Left ventricle myocardium inferior (tissue), 1 donor: ENCODE measurements at places on chromosomes 6 and 20. TPM values are rescaled to one million over a fixed set of nuclear protein-coding genes. Genes with fewer than 3 reads are reported as not detected.

DNA sequence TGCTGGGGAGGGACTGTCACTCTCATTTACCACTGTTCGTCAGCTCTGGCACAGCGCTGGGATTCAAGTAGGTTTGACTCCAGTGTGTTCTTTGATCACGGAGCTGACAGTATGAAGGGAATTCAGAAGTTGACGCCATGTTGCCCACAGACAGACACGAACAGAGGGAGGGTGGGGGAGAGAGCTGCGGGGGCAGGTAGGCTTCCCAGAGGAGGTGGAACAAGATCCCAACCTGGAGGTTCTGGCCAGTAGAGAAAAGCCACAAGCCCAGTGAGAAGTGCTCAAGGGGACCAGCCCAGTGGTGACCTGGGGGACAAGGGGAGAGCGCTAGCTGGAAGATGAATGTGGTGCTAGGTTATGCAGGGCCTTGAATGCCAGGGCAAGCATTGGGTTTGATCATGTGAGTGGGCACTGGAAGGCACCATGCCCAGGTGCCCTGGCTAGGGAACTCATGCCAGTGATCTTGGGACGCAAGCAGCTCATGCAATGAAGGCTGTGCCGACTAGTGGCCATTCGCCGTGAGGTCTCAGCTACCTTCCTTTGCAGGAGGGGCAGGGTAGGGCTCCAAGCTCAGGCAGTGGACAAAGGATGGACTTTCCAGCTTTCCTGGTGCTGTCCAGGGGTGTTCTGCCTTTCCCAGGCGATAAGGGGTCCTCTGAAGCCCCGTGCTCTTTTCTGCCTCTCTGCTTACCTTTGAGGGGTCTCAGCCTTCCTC lies 50.4 kb upstream of the APCDD1L start:
- H3K27me3 ChIP-seq, result peaks cover 33% of the 10 kb centered on the region
- H3K27ac ChIP-seq, result no peak overlapping the region
- H3K36me3 ChIP-seq, result no peaks in the 10 kb centered on the region

SMOC2 gene
- total RNA-seq, result 14.4 TPM

CST7 gene
- 0.66 TPM for total RNA-seq

DNA sequence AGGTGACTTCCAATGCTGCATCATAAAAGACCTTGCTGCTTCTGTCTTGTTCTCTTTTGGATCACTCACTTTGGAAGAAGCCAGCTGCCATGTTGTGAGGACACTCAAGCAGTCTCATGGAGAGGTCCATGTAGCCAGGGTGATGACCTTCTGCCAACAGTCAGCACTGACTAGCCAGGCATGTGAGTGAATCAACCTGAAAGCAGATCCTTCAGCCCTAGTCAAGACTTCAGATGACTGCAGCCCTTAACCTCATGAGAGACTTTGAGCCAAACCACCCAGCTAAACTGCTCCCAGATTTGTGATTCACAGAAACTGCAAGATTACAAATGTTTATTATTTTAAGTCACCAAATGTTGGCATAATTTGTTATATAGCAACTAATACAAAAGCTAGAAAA lies 86.0 kb upstream of the IYD start:
- H3K4me1 ChIP-seq, result no peaks in the 10 kb centered on the region
- H3K4me3 ChIP-seq, result no peak overlapping the region
- no peak overlapping the region for H3K27ac ChIP-seq

DNA sequence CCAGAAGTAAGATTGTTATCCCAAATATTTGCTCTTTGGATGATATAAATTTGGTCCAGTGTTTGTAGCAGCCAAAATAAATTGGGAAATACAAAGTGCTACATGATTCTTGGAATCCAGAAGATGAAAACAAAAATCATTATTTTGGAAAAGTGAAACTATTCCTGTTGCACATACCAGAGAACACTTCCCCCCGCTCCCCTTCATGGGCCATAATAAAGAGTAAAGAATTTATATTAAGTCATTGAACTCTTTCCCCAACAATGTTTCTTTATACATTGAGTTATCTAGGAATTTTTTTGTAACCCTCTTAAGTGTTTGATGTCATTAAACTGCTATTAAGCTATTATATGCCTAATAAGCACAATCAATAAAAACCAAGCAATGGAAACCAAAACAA lies 490.4 kb upstream of the HS3ST5 start:
- no peaks in the 10 kb centered on the region for H3K4me1 ChIP-seq
- H3K4me3 ChIP-seq, result no peak overlapping the region
- H3K27ac ChIP-seq, result no peak overlapping the region
- no peaks in the 10 kb centered on the region for H3K27me3 ChIP-seq
- DNase-seq, result no peak

DNA sequence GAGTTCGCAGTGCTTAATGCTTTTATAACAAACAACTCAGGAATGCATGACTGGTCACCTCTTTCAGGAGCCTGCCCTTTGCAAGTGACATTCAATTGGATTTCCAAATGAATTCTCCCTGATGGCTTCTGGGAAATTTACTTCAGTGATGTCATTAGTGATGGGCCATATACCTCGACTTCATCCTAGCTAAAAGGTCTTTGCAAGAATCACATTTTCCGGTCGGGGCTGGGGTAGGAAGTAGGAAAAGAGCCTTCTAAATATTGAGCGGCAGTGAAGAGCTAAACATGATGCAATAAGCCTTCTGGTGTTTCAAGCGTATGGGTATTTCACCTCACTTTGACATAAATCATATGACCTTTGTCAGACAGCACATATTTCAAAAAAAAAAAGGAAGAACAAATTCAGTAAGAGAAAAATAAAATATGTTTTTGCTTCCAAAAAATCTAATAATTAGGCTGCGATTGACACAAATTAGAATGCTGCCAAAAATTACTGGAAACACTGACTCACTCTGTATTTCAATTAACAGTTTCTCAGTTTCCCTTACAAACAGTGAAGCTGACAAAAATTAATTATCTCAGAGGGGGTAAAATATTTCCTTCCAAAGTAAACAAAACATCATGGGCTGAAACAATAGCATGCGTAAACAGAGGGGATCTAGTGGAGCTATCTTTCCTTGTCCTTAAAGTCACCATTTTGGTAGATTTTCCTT lies 39.8 kb downstream of the ADTRP start:
- no peaks in the 10 kb centered on the region for H3K36me3 ChIP-seq
- peaks cover 6% of the 10 kb centered on the region for H3K4me1 ChIP-seq
- peaks cover 28% of the 10 kb centered on the region for H3K27me3 ChIP-seq

GRCh38 chr6:87718662-87719433 lies 16.8 kb upstream of the AKIRIN2 start:
- no peaks in the 10 kb centered on the region for H3K36me3 ChIP-seq
- DNase-seq, result no peak
- H3K27me3 ChIP-seq, result no peaks in the 10 kb centered on the region
- H3K4me1 ChIP-seq, result peaks cover 22% of the 10 kb centered on the region

RAB32 gene
- 7.2 TPM for total RNA-seq

DNA sequence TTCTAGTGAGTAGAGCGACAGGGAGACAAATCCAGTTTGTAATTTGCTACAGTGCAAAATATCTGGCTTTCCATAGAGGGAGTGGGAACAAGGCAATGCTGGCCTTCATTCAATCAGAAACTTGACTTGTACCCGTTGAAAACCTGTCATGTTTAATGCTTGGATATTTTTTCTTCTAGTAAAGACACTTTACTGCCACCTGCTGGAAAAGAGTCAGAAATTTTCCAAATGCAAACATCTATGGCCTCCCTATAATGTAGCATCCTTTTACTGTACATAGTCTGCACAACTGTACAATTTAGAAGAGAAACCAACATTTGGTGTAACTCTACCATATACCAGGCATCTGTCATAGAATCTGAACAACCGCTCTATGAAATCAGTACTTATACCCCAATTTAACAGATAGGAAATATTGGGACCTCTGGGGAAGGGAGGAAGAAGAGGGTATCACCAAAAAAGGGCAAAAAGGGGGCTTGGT lies 16.7 kb upstream of the TBC1D20 start:
- no peaks in the 10 kb centered on the region for H3K27me3 ChIP-seq
- no peak overlapping the region for H3K27ac ChIP-seq
- H3K36me3 ChIP-seq, result peaks cover 38% of the 10 kb centered on the region
- no peak overlapping the region for H3K4me3 ChIP-seq
